Uterus (tissue), 4 donors: ENCODE measurements at places on chromosomes 2 and 18.

DNA sequence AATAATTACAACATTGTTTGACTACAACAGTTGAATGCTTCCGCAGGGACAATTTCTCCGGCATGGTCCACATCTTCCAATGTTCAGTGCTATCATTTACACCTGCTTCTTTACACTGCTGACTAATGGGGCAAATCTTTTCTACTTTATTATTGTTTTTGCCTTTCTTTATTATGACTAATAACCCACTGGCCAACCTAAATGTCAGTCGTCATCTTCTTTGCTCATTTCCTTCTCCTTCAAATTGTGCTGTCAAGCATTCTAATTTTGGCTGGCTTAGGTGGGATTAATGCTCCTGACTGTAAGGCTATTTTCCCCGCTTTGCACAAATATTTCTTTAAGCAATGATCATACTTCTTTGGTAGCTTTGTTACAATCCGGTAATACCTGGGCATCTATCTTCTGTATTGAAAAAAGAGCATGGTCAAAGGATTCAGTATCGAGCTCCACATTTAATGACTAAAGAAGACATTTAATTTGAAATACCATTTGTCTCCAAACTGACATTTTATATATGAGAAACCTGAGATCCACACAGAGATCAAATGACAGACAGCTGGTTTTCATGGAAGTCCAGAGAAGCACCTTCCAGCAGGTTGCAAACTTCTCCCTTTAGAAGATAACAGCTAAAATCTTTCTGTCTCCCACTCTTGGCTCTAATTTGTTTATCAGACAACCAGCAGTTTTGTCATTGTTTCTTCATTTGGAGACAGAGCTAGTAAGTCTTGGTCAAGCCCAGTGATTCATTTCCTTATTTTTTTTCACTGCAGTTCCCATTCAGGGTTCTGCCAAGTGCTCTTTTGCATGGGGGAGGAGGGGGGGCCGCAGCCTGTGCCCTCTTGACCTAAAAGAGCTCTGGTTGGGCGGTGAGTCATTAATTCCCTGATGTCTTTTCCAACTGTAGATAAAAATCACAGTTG lies 132.9 kb downstream of the SOCS6 start:
- no peaks in the 10 kb centered on the region for H3K27me3 ChIP-seq
- DNase-seq, result peak; percentile 60
- no peaks in the 10 kb centered on the region for H3K4me1 ChIP-seq
- H3K27ac ChIP-seq, result no peak overlapping the region
- H3K4me3 ChIP-seq, result no peak overlapping the region

- peak overlapping the region; percentile 60 for H3K27ac ChIP-seq
- H3K27me3 ChIP-seq, result no peaks in the 10 kb centered on the region
- no peak overlapping the region for H3K4me3 ChIP-seq
- H3K36me3 ChIP-seq, result no peaks in the 10 kb centered on the region
These were observed 11.6 kb upstream of the BOK start for GRCh38 chr2:241546771-241547498.

- no peak for DNase-seq
- H3K27me3 ChIP-seq, result no peaks in the 10 kb centered on the region
- H3K4me3 ChIP-seq, result no peak overlapping the region
- H3K4me1 ChIP-seq, result no peaks in the 10 kb centered on the region
- no peaks in the 10 kb centered on the region for H3K36me3 ChIP-seq
These were observed 10.0 kb downstream of the TMEM200C start for GRCh38 chr18:5885361-5885760.

- H3K27me3 ChIP-seq, result no peaks in the 10 kb centered on the region
- no peaks in the 10 kb centered on the region for H3K4me1 ChIP-seq
- H3K4me3 ChIP-seq, result no peak overlapping the region
- no peaks in the 10 kb centered on the region for H3K36me3 ChIP-seq
- no peak for DNase-seq
These were observed 21.6 kb upstream of the INO80C start for GRCh38 chr18:35519148-35519899.

GRCh38 chr2:70340075-70340474 lies 38.2 kb upstream of the FAM136A start:
- DNase-seq, result no peak
- H3K27me3 ChIP-seq, result no peaks in the 10 kb centered on the region
- no peak overlapping the region for H3K4me3 ChIP-seq
- H3K4me1 ChIP-seq, result no peaks in the 10 kb centered on the region
- H3K27ac ChIP-seq, result no peak overlapping the region

- no peak overlapping the region for H3K27ac ChIP-seq
- H3K36me3 ChIP-seq, result no peaks in the 10 kb centered on the region
- no peak for DNase-seq
- H3K4me3 ChIP-seq, result no peak overlapping the region
These were observed 5.1 kb downstream of the FIGLA start for GRCh38 chr2:70785137-70785911.

GRCh38 chr2:10610213-10610910 lies 79.4 kb downstream of the NOL10 start:
- DNase-seq, result no peak
- H3K36me3 ChIP-seq, result no peaks in the 10 kb centered on the region
- H3K27me3 ChIP-seq, result no peaks in the 10 kb centered on the region
- H3K4me3 ChIP-seq, result no peak overlapping the region

GRCh38 chr18:45254709-45255082 lies 360.6 kb upstream of the SLC14A2 start:
- H3K4me3 ChIP-seq, result no peak overlapping the region
- peak; percentile 44 for DNase-seq
- H3K4me1 ChIP-seq, result no peaks in the 10 kb centered on the region
- no peaks in the 10 kb centered on the region for H3K36me3 ChIP-seq
- no peaks in the 10 kb centered on the region for H3K27me3 ChIP-seq

GRCh38 chr2:62382757-62383156 lies 123.2 kb downstream of the TMEM17 start:
- H3K4me1 ChIP-seq, result no peaks in the 10 kb centered on the region
- no peaks in the 10 kb centered on the region for H3K36me3 ChIP-seq
- DNase-seq, result no peak
- H3K4me3 ChIP-seq, result no peak overlapping the region
- H3K27ac ChIP-seq, result no peak overlapping the region
- no peaks in the 10 kb centered on the region for H3K27me3 ChIP-seq

DNA sequence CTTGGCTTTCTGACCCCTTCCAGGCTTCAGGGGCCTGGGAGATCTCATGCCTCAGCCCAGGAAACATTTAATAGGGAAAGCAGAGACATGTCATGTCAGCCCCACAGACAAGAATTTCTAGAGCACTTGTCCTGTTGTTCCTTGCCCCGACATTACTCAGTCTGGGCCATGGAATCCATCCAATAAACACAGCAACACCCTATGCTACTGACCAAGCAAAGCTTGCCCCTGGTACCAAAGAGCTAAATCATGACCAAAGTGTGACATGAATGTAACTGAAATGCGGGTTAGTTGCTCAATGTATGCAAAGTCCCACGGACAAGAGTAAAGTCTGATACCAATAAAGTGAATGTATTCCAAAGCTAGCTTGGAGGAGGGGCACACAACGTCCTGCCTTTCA lies 35.1 kb downstream of the EHD3 start:
- no peak for DNase-seq
- H3K36me3 ChIP-seq, result no peaks in the 10 kb centered on the region
- H3K4me1 ChIP-seq, result no peaks in the 10 kb centered on the region

DNA sequence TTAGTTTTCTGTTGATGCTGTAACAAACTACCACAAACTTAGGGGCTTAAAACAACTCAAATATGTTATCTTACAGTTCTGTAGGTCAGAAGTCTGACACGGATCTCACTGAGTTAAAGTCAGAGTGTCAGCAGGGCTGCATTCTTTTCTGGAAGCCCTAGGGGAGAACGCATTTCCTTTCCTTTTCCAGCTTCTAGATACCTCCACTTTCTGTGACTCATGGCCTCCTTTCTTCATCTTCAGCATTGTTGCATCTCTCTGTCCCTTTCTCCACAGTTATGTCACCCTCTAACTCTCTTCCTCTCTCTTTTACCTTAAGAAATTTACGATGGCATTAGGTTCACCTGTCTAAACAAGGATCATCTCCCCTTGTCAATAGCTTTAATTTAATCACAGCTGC lies 13.3 kb upstream of the PPP4R1 start:
- H3K27ac ChIP-seq, result no peak overlapping the region
- H3K36me3 ChIP-seq, result no peaks in the 10 kb centered on the region
- no peak overlapping the region for H3K4me3 ChIP-seq

- no peak overlapping the region for H3K27ac ChIP-seq
- H3K4me1 ChIP-seq, result peaks cover 20% of the 10 kb centered on the region
- no peak overlapping the region for H3K4me3 ChIP-seq
- no peak for DNase-seq
- H3K36me3 ChIP-seq, result no peaks in the 10 kb centered on the region
These were observed 202.5 kb downstream of the GLI2 start for GRCh38 chr2:120938045-120938771.

- H3K4me3 ChIP-seq, result no peak overlapping the region
- no peak for DNase-seq
- H3K4me1 ChIP-seq, result no peaks in the 10 kb centered on the region
- H3K36me3 ChIP-seq, result no peaks in the 10 kb centered on the region
- no peak overlapping the region for H3K27ac ChIP-seq
These were observed 26.5 kb downstream of the B3GNT7 start for GRCh38 chr2:231422056-231422455.

- no peak overlapping the region for H3K4me3 ChIP-seq
- H3K27ac ChIP-seq, result no peak overlapping the region
- no peaks in the 10 kb centered on the region for H3K27me3 ChIP-seq
These were observed 64.1 kb downstream of the EMILIN2 start for GRCh38 chr18:2910751-2911425.

GRCh38 chr2:178388287-178388686 lies 62.7 kb downstream of the PRKRA start:
- no peaks in the 10 kb centered on the region for H3K27me3 ChIP-seq
- no peak for DNase-seq
- no peak overlapping the region for H3K27ac ChIP-seq
- H3K36me3 ChIP-seq, result no peaks in the 10 kb centered on the region

DNA sequence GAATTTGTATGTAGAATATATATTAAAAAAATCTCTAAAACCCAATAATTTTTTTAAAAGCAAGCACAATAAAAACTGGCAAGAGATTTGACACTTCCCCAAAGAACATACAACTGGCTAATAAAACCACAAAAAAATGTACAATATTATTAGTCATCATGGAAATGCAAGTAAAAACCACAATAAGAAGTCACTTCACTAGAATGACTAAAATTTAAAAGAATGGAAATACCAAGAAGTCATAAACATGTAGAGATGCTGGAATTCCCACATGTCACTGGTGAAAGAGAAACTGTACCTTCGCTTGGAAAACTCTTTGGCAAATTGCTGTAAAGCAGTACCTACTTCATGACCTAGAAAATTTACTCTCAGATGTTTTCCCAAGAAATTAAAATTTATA lies 43.4 kb upstream of the KYNU start:
- H3K36me3 ChIP-seq, result no peaks in the 10 kb centered on the region
- DNase-seq, result no peak
- no peak overlapping the region for H3K27ac ChIP-seq
- no peaks in the 10 kb centered on the region for H3K4me1 ChIP-seq
- H3K27me3 ChIP-seq, result no peaks in the 10 kb centered on the region
- H3K4me3 ChIP-seq, result no peak overlapping the region
